ENCODE measurements at places on chromosomes 1 and 21.

DNA sequence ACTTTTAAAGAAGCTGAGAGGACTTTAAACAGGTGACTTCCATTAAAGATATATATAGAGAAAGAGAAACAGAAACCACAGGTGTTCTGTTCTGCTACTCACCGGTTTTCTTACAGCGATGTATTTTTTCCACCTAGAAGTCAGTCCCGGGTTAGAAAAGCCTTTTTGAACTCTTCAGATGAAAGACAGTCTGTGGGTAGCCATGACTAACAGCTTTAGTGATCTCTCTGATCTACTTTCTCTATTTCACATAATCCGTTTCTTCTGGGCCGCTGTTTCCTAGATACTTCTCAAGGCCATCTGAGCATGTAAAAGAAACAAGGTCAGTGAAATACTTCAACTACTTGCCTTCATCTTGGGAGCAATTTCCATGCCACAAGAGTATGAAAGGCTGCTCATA, 25.1 kb downstream of the WDR64 start:
- no peak for DNase-seq

DNA sequence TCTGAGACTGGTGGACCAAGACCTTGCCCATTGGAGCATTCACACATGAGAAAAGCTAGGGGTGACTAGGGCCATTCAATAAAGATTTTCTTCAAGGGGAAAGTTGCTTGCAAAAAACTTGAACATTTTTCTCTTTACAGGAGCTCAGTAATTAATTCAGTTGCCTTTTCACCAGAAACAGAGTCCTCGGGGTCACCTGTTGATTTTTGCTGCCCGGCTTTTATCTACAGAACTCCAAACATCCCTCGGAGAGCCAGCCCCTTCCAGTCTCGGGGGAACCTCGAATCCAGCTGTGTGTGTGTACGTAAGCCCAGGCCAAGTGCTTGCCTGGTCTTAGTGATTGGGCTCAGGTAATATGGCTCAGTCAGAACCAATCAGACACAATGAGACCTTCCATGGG, 47.5 kb downstream of the PCNX2 start:
- no peak for DNase-seq

GRCh38 chr21:15894596-15894995, 164.8 kb downstream of the USP25 start:
- DNase-seq: no peak

- no peak for DNase-seq
Measured at GRCh38 chr1:14921057-14921456, 232.5 kb upstream of the TMEM51 start.

GRCh38 chr1:59672851-59673572, 141.7 kb upstream of the HOOK1 start:
- no peak for DNase-seq

DNA sequence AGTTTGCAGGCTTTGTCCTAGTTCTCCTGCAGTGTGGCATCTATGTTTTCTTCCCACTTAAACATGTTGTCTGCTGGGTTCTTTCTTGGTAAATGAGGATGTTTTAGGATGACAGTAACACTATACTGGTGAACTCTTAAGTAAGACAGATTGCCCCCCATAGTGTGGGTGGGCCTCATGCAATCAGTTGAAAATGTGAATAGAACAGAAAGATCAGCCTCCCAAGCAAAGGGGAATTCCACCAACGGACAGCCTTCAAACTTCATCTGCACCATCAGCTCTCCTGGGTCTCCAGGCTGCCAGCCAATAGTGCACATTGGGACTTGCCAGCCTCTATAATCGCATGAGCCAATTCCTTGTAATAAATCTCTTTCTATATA, 10.7 kb upstream of the TARBP1 start:
- DNase-seq: no peak

- no peak for DNase-seq
Measured at GRCh38 chr1:17933501-17933900, 174.1 kb upstream of the IGSF21 start.

GRCh38 chr1:40391688-40392145, 18.2 kb downstream of the SMAP2 start:
- DNase-seq: no peak

DNA sequence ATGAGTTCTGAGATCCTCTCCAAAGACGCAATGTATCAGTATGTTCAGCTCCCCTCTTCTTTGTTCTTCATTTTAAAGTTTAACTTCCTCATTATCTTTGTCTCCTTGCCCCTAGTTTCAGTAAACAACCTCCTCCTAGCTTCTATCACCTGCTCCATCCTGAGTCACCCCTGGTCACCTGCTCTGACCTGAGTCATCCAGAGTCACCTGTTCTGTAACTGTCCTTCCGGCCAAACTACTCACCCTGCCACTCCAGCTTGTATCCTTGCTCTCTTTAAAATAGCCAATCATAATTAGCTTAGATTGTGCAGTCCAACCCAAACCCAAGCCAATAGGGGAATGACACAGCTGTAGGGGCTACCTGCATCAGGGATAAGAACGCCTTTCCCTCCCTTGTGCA, 332.0 kb downstream of the OLFM3 start:
- DNase-seq: no peak

DNA sequence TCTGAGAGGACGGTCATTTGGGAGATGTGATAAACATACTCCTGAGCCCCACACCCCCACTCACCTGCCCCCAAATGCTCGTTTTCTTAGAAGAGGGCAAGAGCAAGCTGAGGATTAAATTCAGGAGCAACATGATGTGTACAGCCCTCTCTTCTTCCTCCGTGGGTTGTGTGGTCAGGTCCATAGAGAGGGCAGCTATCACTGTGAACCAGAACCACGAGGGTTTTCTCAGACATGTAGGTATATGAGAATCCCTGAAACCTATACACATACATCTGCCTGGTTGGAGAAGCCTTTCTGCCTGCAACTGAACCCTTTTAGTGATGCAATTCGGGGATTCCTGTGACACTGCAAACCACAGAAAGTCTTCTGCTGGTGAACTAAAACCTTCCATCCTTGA, 38.9 kb downstream of the PGM1 start:
- DNase-seq: no peak

DNA sequence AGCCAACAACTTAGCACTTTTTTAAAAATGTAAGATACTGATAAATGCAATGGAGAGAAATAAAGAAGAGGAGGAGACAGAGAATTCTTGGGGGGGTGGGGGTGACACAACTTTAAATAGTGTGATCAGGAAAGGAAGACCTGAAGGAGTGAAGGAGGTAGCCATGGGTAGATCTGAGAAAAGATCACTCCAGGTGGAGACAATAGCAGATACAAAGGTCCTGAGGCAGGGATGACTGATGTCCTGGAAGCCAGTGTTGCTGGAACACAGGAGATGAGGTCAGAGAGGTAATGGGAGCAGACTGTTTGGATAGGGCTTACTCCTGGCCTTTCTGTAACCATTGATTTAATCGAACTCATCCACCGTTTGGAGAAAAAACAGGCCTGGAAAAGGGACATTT, 24.6 kb upstream of the TRABD2B start:
- no peak for DNase-seq

GRCh38 chr1:4019147-4019521, 119.1 kb upstream of the C1orf174 start:
- no peak for DNase-seq

DNA sequence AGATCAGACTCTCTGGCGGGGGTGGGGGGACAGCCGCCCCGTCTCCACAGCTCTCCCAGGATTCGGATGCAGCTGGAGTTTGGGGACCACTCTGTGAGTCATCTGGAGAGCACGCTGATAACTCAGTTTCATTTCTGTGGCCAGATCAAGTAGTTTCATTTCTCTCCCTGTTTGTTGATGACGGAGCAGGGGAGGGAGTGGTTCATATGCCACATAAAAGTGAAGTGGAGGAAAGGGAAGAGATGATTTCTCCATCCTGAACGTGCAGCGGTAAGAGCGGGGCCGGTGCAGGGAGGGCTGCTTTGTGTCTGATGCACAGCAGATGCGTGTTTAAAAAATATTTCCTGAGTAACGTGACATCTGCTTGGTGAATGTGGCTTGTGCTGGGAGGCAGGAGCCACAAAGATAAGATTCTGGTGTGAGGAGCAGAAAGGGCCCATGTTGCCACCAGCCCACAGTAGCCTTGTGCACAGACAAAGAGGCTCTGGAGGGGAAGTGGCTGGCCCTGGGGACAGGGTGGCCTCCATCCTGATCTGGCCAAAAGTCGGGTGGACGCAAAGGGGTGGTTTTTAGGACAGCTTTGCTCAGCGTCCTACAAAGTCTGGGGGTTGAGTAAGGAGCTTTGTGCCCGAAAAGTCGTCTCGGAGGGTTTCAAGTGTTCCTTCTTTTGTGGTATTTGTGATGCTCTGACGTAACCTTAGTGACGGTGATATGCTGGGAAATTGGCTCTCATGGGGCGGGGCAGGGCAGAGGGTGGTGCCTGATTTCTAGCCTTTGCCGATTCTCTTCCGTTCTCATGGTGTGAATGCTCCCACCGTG, at the start of gene MX2:
Gene MX2, plus strand, starts transcription at position 242 of the 819 bp plus-strand sequence. CDS start 14,880 bp downstream, outside the sequence.
- peak; percentile 66 for DNase-seq

- peak; percentile 96 for DNase-seq
Measured at GRCh38 chr1:43389326-43390313, at the start of the genes MED8 and SZT2. TSS of gene MED8 (minus strand) at chr1:43389800. CDS start at chr1:43389764, 36 bp downstream. TSS of gene SZT2 (plus strand) at chr1:43389899. CDS start at chr1:43389969, 70 bp downstream.

GRCh38 chr1:152884085-152884484, 6.0 kb downstream of the SMCP start:
- no peak for DNase-seq

DNA sequence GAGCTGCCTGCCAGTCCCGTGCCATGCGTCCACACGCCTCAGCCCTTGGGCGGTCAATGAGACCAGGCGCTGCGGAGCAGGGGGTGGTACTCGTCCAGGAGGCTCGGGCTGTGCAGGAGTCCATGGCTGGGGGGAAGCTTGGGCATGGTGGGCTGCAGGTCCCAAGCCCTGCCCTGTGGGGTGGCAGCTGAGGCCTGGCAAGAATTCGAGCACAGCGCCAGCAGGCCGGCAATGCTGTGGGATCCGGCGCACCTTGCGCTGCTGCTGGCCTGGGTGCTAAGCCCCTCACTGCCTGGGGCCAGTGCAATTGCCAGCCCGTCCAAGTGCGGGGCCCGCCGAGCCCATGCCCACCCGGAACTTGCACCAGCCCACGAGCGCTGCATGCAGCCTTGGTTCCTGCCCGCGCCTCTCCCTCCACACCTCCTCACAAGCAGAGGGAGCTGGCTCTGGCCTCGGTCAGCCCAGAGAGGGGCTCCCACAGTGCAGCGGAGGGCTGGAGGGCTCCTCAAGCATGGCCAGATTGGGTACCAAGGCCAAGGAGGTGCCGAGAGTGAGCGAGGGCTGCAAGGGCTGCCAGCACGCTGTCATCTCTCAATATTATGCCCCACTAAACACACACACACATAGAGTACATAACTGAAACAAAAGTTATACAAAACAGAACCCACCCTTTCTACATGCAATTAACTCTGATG, 307.7 kb downstream of the LMO4 start:
- no peak for DNase-seq

GRCh38 chr1:34073028-34073695, 91.9 kb downstream of the CSMD2 start:
- DNase-seq: no peak

GRCh38 chr1:17935230-17935629, 172.4 kb upstream of the IGSF21 start:
- DNase-seq: no peak

GRCh38 chr1:85366391-85367170, 90.1 kb upstream of the BCL10 start:
- DNase-seq: no peak

DNA sequence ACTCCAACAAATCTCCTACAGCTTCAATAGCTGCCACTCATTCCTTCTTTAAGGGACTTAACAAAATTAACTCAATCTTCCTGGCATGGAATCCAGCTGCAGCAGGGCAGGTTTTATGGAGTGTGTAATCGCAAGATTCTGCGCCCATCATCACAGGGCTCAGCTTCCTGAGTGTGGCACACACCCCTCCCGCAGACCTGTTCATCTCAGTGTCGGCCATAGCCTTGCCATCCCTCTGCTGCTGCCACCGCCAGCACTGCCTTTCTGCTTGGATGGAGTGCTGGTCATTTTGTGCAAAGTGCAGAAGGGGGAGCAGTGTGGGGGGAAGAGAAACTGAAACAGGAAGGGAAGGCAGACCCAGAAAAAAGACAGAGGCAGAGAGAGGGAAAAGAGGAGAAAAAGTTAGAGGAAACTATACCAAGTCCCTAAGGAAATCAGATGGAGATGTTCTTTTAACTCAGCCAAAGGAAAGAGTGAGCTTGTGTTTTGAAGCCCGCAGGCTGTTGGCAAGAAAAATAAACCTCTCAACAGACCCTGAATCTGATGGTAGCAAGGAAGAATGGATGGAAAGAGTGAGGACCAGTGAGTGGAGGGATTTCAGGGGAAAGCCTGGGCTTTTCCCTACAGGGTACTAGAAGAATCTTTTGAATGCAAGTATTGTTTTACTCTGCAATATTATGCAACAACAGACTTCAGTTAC, 324.2 kb downstream of the SEC16B start:
- no peak for DNase-seq

DNA sequence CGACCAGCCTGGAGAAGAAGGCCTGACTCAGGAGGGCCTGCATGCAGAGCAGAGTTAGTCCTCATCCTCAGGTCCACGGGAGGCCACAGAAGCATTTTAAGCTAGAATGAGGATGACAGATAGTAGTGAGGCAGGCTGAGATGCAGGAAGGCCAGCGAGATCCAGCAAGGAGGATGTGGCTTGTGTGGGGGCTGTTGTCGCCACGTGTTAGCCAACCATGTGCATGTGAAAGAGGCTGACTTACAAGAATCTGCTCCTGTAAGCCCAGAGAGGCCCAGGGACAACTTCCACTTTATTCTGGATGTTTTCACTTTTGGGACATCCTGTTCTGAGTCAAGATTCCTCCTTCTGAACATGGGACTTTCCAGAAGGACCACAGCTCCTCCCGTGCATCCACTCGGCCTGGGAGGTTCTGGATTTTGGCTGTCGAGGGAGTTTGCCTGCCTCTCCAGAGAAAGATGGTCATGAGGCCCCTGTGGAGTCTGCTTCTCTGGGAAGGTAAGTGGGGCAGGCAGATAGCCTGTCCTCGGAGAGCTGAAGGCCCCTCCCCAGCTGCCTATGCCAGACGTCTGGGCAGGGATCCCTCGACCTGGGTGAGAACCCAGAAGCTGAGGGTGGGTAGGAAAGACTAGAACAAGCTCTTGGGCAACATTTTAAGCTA, at the start of gene SLAMF8:
Gene SLAMF8, plus strand, starts transcription at position 433 of the 661 bp plus-strand sequence. Its CDS starts 26 bp downstream, at position 459.
- no peak for DNase-seq

- no peak for DNase-seq
Measured at GRCh38 chr1:10431070-10431730, 967 bp downstream of the CENPS start.

DNA sequence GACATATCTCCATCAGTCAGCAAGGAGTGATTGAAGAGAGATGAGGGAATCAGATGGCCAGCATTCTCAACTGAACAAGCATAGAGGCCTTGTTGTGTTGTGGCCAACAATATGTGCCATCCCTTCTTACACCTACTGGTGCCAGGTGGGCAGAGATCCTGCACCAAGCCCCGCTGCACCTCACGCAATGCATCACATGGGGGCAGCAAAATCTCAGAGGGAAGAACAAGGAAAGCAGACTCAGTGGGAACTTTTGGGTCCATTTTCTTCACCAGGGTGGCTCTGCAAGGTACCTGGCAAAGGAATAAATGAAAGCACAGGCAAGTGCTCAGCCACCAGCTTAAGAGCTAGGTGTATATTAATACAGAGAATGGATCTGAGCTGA, 33.2 kb downstream of the HSD3B2 start:
- no peak for DNase-seq

- DNase-seq: peak; percentile 90
Measured at GRCh38 chr1:3649342-3650247, at the start of gene WRAP73. TSS of gene WRAP73 (minus strand) at chr1:3650103. CDS start at chr1:3649999, 104 bp downstream.
